ENCODE measurements at places on chromosomes 7 and 10. TPM values are rescaled to one million over a fixed set of nuclear protein-coding genes. Genes with fewer than 3 reads are reported as not detected.

TUBAL3 gene
- not detected for total RNA-seq

DNA sequence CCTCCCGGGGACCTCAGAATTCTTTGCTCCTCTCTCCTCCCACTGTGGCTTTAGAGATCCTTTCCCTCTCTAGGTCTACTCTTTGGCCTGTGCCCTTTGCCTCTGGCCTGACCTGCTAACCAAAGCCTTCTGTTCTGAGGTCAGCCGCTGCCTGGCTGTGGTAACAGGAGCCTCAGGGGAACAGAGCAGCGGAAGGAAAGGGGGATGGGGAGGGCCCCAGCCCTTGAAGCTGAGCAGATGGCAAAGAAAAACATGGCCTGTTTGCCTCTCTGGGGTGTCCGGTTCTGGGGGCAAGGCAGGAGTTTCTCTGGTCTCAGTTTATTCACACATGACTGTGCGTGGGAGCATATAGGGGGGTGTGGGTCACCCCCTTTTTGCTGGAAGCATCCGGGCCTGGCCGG is 28.2 kb downstream of the COL26A1 start:
- H3K4me3 ChIP-seq: no peak overlapping the region
- no peaks in the 10 kb centered on the region for H3K4me1 ChIP-seq
- H3K27ac ChIP-seq: no peak overlapping the region
- no peak for DNase-seq
- H3K27me3 ChIP-seq: no peaks in the 10 kb centered on the region

DNA sequence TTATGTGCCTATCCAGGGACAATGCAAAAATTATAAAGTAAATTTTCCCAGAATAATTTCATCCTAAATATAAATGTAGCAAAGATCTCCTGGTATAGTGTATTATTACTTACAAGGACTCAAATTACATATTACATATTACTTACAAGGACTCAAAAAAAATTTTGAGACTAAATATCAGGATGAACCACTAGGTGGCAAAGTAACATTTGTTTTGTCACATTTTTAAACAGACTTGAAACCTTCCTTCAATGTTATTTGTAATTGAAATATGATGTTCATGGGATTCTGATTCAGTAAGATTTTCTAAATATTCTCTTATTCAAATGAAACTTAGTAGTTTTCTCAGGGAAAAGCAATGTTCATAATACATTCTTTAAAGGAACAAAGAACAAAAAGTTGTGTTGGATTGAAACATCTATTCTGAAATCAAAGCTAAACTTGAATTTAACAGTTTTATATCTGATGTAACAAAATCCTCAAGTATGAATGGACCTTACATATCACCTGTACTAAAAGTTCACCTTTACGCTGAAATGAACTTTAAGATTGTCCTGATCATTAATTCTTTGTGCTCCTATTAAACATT is 74.3 kb upstream of the GNAI1 start:
- no peaks in the 10 kb centered on the region for H3K36me3 ChIP-seq
- H3K4me1 ChIP-seq: no peaks in the 10 kb centered on the region
- no peak overlapping the region for H3K27ac ChIP-seq
- H3K4me3 ChIP-seq: no peak overlapping the region

DNA sequence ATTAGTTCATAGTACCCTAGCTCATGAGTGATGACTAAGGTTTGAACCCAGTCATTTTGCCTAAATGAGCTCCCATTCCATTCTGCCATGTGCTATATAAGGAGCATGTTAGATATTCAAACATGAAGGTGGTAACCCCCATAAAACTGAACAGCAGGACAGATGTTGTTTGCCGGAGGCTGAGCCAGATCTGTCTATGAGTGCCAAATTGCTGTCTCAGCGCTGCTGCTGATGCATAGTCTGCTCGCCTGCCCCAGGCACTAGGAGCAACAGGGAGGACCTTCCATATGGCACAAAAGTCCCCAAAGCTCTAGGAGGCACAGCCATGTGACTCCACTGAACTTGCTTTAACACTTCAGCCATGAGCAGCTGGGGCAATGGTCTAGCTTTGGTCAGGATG is 466.0 kb upstream of the GHITM start:
- H3K4me3 ChIP-seq: no peak overlapping the region
- H3K27me3 ChIP-seq: no peaks in the 10 kb centered on the region
- H3K27ac ChIP-seq: no peak overlapping the region
- DNase-seq: no peak
- H3K4me1 ChIP-seq: no peaks in the 10 kb centered on the region
- no peaks in the 10 kb centered on the region for H3K36me3 ChIP-seq

DNA sequence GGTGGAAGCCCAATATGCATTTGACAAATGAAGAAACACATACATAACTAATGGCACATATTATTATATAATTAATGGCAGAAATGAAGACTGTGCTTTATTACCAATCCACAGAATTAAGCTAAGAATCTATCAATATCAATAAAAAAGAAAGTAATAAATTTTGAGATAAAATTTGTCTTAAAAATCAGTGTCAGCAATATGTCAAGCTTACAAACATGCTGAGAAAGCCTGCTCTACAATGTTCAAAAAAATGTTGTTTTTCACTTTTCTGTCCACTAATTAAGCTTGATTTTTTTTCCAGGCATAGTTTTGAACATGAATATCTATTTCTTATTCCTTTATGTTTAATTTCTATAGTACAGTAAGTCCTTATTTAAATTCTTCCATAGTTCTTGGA is 721.0 kb upstream of the LRRTM3 start:
- H3K27ac ChIP-seq: no peak overlapping the region
- no peaks in the 10 kb centered on the region for H3K4me1 ChIP-seq
- no peaks in the 10 kb centered on the region for H3K27me3 ChIP-seq
- H3K4me3 ChIP-seq: no peak overlapping the region
- DNase-seq: no peak

DNA sequence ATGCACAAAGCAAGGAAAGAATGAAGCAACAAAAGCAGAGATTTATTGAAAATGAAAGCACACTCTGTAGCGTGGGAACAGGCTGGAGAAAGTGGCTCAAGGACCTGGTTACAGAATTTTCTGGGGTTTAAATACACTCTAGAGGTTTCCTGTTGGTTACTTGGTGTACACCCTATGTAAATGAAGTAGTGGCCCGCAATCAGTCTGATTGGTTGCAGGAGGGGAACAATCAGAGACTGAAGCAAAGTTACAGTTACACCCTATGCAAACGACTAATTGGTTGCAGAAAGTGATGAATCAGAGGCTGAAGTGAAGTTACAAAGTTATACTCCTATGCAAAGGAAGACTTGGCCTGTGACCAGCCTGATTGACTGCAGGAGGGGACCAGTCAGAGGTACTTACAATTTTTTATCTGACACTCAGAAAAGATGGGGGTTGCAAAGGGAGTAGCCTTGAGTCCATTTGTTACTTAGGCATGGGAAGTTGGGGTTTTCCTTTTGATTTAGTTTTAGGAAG is 3.6 kb upstream of the MTPN start:
- no peaks in the 10 kb centered on the region for H3K36me3 ChIP-seq
- no peaks in the 10 kb centered on the region for H3K27me3 ChIP-seq
- peaks cover 5% of the 10 kb centered on the region for H3K4me1 ChIP-seq
- peak overlapping the region; percentile 31 for H3K27ac ChIP-seq
- no peak for DNase-seq

DNA sequence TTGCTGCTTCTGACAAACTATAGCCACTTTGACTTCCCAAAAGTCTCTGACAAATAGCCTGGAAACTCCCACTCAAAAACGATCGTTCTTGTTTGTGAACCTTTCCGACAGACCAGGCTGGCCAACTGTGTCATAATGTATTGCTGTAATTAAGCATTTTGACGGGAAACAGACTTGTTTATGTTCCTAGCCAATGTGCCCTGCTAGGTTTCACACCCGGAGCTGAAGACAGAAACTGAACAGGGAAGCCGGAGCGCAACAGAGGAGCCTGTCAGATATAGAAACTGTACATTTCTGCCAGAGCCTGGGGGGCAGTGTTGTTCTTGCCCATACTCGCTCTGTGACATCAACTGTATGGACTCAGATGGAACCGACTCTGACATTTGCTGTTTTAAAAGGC is 55.3 kb upstream of the C7orf33 start:
- H3K4me1 ChIP-seq: no peaks in the 10 kb centered on the region
- no peak overlapping the region for H3K27ac ChIP-seq
- no peaks in the 10 kb centered on the region for H3K36me3 ChIP-seq
- DNase-seq: peak; percentile 60

All from ascending aorta (tissue), 2 donors.